Hair follicular keratinocyte (primary cell): ENCODE measurements at places on chromosomes 4 and X. TPM values are rescaled to one million over a fixed set of nuclear protein-coding genes. Genes with fewer than 3 reads are reported as not detected.

COL4A5 gene
- total RNA-seq = 33.2 and 66.1 TPM in 2 replicates

CXXC4 gene
- not detected in 2 replicates for total RNA-seq

ATP1B4 gene
- total RNA-seq = not detected in 2 replicates

TLR10 gene
- not detected in 2 replicates for total RNA-seq

MAGEB2 gene
- not detected in 2 replicates for total RNA-seq
